GM03348 (cell line): ENCODE measurements at places on chromosomes 12 and 14.

DNA sequence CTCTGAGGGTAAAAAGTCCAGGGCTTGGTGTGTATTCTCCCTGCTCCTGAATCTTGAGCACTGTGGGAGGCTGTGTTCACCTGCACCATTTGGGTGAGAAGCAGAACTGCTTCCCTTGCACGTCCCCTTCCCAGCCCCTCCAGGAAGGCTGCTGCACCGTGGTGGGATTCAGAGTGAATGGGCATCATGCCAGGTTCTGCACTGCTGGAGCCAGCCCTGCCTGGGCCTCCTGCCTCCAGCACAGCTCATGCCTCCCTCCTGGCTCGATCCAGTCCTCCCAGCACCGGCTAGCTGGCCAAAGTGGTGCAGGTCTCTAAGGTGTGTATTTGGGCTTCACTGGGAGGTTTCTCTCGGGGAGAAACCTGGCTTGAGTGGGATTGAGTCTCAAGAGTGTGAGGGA, 54.9 kb downstream of the ANKRD9 start:
- DNase-seq, result no peak

- DNase-seq, result peak; percentile 13
Observed at GRCh38 chr12:1204581-1205121, 213.6 kb downstream of the ERC1 start.

GRCh38 chr14:49918706-49919105, 25.8 kb downstream of the ARF6 start:
- no peak for DNase-seq

DNA sequence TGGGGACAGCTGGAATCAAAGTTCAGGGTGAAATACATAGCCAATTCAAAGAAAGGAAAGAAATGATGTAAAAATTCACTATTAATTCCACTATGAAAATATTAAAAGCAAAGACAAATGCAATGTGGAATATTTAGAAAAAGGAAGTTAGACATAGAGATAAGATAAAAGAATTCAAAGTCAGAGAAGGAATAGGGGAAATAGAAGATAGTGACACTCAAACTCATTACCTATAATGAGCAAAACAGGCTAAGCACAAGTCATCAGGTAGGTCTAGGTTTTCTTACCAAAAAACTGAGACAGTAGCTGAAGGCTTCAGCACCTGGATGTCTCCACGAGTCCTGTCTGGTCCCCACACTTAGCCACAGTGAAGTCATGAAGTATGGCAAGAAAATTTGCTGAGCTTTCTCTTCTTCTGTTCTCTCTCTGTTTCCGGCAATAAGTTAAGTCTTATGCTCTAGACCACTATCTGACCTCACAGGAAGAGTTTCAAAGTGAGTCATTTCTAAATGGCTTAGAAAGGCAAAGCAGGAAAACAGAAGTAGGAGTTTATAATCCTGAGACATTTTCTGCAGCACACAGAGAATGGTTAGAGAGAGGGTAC, at the start of gene C3AR1:
Gene C3AR1 (minus strand): TSS at position 369 of the 604 bp plus-strand sequence. CDS start 6,174 bp downstream, outside the sequence.
- peak; percentile 58 for DNase-seq

- DNase-seq, result peak; percentile 30
Observed at GRCh38 chr14:69263771-69264170, 3.8 kb downstream of the GALNT16 start.

DNA sequence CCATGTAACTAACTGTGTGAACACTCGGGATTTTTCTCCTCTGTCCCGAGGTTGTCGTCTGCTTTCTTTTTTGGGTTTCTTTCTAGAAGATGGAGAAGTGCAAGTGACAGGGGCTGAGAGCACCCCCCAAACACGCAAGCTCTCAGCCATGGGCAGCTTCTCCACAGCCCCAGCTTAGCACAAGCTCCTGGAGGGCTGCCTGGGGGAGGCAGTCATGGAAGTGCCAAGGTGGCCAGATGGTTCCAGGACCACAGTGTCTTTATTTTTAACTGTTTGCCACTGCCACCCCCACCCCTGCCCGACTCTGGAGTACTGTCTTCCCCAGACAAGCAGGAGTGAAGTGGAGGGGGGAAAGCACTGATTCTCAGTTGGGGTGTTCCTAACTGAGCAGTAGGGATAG, 58.2 kb downstream of the ST8SIA1 start:
- no peak for DNase-seq

DNA sequence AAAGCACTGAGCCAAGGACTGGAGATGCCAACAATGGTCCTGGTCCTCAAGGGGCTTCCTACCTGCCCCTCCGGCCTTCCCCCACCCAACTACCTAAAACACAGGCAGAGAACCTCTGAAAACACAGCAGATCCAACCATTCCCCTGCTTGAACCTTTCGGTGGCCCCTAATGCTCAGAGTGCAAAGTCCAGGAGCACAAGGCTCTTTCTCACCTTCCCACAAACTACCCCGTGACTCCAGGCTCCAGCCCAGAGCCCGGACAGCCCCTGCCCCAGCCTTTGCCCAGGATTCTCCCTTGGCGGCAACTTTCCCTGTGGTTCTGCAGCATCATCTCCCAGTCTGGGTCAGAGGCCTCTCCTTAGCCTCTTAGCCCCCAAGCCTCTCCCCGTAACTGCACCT, 1.6 kb upstream of the CD9 start:
- DNase-seq, result no peak

DNA sequence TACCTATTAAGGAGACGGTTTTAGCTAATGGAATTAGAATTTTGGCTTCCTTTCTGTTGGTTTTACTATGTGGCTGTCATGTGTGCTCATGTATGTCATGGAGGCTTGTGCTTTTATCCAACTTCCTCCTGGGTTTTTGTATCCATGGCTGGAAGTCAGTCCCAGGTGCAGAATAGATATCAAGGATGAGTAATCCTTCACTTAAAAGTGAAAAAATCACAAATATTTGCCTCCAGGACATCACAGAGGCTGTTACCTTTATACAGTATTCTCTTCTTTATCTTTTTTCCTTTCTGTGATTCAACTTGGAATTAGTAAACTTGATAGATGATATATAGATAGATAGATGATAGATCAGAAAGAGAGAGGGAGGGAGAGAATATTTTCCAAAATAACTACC, 706.8 kb downstream of the GALC start:
- no peak for DNase-seq

GRCh38 chr14:102883089-102883541, 39.3 kb upstream of the AMN start:
- no peak for DNase-seq

DNA sequence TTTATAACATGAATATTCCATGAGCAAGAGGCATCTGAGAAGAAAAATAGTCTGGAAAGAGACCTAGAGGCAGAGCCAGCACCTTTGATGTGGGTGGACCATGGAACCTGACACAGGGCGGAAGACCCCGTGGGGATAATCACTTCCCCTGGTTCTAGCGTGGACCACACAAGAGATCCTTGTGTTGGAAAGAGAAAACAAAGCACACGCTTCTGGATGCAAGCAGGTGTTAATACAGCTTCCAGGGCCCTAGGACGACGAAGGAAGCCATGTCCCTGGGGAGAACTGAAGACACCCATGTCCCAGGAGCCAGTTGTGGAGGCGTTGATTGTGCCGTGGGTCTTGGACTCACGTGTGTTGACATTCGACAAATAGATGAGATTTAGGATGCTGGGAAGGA, 102.9 kb downstream of the ADGRD1 start:
- no peak for DNase-seq

GRCh38 chr12:95962222-95962621, 19.1 kb downstream of the AMDHD1 start:
- DNase-seq, result no peak

- DNase-seq, result no peak
Observed at GRCh38 chr14:61428261-61428660, 106.9 kb downstream of the PRKCH start.

- no peak for DNase-seq
Observed at GRCh38 chr14:104105822-104106470, 20.4 kb downstream of the ASPG start.

DNA sequence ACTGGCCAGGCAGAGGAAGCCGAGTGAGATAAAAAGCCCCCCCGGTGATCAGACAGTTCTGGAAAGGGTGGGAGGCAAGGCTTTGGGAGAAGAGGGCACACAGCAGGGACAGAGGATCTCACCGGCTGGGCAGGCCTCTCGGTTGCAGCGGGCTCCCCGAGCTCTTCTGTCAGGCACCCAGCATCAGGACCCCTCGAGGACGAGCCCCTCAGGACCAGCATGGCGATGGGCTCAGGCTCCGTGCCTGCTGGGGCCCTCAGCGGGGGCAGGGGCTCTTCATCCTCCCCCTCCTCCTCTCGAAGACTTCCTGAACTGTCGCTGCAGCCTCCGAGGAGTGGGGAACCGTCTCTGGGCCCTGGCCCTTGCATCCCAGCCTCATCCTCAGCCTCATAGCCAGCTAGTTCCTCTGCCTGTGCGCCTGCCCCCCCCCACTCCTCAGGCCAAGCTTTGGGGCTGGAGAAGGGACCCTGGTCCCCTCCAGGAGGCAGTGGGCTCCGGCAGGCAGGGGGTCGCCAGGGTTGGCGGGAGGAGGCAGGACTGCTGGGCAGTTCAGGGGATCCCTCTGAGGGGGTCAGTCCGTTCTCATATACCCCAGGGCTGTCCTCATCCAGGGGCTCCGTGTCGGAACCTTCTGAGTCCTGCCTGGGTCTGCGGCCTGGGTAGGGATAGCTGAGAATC, 3.4 kb upstream of the AP1G2 start:
- no peak for DNase-seq

GRCh38 chr14:23380197-23380914, 3.5 kb downstream of the CMTM5 start:
- DNase-seq, result no peak

DNA sequence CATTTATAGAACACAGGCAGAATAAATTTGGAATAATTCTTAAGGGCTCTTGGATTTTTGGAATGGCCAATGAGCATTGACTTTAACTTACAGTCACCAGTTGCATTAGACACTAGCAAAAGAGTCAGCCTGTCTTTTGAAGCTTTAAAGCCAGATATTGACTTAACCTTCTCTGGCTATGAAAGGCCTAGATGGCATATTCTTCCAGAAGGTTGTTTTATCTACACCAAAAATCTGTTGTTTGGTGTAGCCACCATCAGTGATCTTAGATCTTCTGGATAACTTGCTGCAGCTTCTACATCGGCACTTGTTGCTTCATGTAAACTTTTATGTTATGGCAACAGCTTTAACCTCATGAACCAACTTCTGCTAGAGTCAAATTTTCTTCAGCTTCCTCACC, 10.4 kb downstream of the PCNX1 start:
- no peak for DNase-seq

DNA sequence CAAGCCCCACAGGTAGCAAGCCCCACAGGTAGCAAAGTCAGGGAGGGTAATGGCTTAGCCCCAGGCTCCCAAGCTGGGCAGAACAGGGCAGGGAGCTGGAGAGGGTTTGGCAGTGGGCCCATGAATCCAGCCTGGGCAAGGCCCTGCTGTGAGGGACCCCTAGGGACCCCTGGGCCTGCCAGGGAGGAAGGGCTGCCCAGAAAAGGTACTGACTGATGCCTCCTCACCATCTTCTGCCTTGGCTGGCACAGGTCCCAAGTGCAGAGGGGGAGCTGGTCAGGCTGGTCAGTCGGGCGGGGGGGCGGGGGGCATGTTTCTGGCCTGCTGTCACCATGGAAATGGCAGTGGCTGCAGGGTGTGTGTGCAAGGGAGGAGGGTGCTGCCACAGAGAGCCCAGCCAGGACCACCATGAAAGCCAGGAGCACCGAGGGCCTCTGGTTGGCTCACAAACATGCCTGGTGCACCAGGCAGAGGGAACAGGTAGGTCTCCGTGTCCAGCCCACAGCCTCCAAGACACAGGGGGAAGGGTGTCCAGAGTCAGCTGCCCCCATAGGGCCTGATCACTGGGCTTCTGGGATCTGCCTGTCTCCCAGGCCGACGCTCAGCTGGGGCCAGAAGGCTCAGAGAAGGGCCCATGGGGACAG, 1.5 kb upstream of the CRIP2 start:
- no peak for DNase-seq

DNA sequence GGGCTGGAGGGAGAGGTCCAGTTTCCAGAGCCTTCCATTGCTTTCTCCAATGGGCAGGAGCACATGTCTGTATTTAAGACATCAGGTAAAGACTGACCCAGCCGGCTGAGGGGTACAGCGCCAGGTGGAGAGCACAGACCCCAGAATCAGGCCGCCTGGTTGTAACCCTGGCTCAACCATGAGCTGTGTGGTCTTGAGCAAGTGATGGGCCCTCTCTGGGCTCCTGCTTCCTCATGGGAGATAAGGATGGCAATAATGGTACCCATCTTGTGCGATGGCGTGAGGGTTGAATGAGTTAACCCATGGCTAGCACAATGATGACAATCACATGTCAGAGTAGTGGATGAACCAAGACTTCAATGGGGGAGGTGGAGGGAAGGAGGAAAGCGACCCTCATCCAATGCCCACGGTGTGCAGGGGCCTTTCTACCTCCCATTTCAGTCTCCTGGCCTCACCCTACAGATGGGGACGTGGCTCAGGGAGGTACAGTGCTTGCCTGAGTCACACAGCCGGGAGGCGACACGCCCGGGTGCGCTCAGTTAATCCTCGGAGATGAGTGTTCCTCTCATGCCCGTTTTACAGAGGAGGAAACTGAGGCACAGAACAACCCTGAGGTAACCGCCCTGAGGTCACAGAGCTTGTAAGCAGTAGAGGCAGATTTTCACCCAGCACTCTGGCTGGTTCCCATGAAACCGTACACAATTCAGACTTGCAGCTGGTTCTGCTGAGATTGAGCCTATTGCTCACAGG, 163.9 kb downstream of the RBM19 start:
- no peak for DNase-seq

GRCh38 chr12:113359133-113359938, 949 bp downstream of the PLBD2 start:
- DNase-seq, result peak; percentile 70
